Mesenteric fat pad (tissue), 1 donor: ENCODE measurements at places on chromosomes 3 and 15. TPM values are rescaled to one million over a fixed set of nuclear protein-coding genes. Genes with fewer than 3 reads are reported as not detected.

The POC1A gene
- 2.8 TPM for total RNA-seq

The GJD2 gene
- total RNA-seq, result not detected

The RTP1 gene
- total RNA-seq, result not detected

The A4GNT gene
- total RNA-seq, result not detected

- no peak for DNase-seq
Measured at GRCh38 chr3:135917076-135917475, 48.5 kb upstream of the PPP2R3A start.

DNA sequence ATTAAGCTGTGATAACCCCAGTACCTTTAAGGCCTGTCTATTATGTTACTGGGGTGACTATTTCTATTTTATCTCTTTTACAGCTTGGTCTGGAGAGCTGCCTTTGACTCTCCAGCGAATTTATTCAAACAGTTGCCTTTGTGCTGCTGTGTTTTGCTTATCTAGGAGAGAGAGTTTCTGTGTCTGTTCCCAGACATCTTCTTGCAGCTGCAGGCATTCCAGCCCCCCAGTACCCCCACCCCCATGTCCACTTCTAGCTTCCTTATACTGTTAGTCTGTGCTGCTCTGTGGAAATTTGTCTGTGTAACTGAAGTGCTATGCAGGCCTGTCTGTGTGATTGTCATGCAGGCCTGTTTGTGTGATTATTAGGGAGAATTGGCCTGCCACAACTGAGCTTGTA, 713.7 kb upstream of the SEMA6D start:
- DNase-seq, result no peak

GRCh38 chr15:72754096-72754495, 29.5 kb downstream of the ADPGK start:
- DNase-seq, result no peak

The DPPA2 gene
- not detected for total RNA-seq

DNA sequence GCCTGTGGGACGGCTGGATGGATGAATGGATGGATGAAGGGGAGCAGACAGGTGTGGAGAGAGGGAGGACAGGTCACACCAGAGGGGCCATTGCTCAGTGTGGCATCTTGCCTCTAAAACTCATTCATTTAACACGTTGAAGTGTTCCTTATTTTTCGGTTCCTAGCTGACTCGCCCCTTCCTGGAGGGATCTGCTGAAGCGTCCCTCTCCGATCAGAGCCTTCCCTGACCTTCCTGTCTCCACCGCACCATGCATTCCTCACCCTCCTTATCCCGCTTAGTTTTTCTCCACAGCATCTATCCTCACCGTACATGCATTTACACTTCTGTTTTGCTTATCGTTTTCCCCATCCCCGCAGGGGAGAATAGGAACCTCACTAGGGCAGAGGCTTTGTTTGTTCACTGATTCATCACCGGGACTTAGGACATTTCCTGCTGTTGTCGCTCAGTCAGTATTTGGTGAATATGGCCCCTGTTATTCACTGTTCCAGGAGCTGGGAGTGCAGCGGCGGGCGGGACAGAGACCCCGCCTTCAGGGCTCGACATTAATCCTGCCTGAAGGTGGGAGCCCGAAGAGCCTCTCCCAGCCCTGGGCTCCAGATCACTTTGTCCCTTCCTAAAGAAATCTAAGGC, 32.0 kb downstream of the FOXL2 start:
- no peak for DNase-seq

GRCh38 chr3:72270072-72270681, 485.2 kb upstream of the PROK2 start:
- no peak for DNase-seq

DNA sequence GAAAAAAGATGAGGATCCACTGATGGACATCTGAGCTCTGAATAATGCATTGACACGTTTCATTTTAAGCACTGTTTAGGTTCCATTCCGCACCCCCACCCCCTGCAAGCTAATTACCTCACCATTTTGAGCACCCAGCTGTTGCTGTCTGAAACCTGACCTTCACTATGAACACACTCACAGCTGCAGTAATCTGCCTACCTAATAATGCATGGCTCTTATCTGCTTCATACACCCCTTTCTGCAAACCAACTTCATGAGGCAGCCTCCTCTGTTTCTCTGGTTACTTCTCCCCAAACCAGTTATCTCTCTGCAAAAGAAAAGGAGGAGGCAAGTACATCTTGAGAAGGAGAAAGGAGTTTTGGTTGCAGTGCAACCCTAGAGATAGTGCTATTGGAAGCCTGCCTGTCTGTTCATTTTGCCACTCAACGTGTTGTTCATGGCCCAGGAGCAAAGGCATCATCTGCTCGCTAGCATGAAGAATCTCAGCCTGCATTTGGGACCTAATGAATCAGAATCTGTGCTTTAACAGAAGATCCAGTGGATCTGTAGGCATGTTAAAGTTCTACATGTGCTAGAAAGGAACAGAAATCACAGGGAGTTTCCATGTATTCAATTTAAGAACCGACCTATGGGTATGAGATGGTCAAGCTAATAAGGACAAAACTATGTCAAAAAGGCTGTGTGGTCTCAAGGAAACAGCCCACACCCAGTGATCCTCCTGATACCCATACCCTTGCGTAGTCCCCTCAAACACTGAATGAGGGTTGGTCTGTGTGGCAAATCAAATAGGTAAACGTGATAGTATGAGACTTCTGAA, 87.2 kb downstream of the MB21D2 start:
- DNase-seq, result no peak

DNA sequence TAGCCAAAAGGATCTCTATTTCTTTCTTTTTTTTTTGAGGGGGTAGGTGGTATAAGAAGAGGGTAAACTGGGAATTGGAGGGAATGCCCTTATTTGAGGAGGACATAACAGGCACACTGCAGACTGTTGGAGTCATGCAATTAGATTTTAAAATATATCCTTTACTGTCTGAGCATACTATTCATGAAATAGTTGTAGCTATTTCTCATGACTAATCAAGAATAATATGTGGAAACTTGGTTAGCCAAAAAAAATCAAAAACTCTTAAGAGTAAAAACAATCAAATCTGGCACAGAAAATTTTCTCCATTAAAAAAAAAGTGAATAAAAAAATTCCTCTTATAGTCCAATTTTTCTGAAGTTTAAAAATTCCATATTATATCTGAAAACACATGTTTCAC, 174.9 kb downstream of the SCAPER start:
- no peak for DNase-seq

The CADM2 gene
- total RNA-seq, result 17.3 TPM

The SMARCC1 gene
- total RNA-seq, result 46.1 TPM

The LDHAL6B gene
- not detected for total RNA-seq

DNA sequence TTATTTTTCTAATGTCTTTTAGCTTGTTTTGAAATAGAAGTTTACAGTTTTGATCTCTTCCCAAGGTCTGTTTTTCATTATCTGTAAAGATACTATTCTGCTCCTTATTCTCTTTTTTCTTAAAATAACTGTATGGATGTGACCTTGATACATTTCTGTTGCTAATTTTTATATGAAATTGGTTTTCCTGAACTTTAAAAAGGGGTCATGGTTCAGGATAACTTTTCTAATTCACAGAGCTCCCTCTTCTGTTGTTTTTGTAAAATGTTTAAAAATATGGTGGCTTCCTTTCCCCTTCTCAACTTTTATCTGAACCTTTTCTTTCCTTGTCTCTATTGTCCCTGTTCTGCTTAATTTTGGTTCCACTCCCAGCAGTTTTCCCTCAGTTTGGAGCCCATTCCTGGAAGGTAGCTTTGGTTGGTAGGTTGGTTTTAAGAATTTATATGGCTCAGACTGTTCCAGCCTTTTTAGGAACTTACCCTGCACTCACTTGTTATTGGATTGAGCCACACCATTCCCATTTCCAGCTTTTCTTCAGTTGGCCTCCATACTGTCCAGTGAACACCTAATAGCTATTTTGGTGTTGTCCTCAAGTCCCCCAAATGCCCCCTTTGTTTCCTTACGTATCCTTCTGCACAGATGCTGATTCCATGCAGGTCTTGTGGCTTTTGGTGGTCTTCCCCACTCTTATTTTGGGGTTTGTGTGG, 70.3 kb downstream of the SLMAP start:
- DNase-seq, result no peak

The ZNF80 gene
- total RNA-seq, result not detected

GRCh38 chr3:177306252-177306651, 109.0 kb upstream of the TBL1XR1 start:
- no peak for DNase-seq

- DNase-seq, result peak; percentile 64
Measured at GRCh38 chr3:138943724-138944653, 2.9 kb downstream of the FOXL2 start.

- no peak for DNase-seq
Measured at GRCh38 chr3:3689601-3690375, 109.4 kb upstream of the LRRN1 start.

The SLMAP gene
- 57.2 TPM for total RNA-seq

- peak; percentile 99 for DNase-seq
Measured at GRCh38 chr3:36993326-36994283, at the start of gene MLH1. MLH1 (plus strand) TSS chr3:36993518; CDS start chr3:36993548, 30 bp downstream.

The ANKRD34C gene
- total RNA-seq, result not detected

DNA sequence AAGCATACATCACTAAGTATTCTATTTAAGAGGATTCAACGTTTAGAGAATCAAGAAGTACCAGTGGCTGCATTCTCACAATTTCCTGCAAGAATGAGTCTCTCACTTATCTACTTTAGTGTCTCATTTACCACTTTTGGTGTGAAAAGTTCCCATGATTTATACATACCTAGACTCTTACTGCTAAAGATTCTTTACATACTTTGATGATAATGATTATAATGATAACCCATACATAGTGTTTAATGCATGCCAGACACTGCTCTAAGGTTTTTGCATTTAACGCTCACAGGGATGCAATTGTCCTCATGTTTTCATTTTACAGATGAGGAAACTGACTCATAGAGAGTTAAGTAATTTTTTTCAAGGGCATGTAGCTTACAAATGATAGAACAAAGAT, 133.6 kb downstream of the TMEM108 start:
- no peak for DNase-seq

The CHRFAM7A gene
- total RNA-seq, result 3.5 TPM

- no peak for DNase-seq
Measured at GRCh38 chr15:60905587-60905986, 323.5 kb downstream of the RORA start.

The GUCA1C gene
- not detected for total RNA-seq

DNA sequence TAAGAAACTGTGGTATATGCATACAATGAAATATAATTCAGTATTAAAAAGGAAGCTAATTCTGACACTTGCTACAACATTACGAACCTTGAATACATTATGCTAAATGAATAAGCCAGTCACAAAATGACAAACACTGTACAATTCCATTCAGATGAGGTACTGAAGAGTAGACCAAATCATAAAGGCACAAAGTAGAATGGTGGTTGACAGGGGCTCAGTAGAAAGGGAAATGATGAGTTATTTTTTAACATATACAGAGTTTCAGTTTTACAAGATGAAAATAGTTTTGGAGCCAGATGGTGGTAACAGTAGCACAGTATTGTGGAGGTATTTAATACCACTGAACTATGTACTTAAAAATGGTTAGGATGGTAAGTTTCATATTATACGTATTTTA, 254.6 kb upstream of the RBMS3 start:
- DNase-seq, result no peak

- no peak for DNase-seq
Measured at GRCh38 chr15:85615930-85616329, 178.8 kb downstream of the KLHL25 start.

DNA sequence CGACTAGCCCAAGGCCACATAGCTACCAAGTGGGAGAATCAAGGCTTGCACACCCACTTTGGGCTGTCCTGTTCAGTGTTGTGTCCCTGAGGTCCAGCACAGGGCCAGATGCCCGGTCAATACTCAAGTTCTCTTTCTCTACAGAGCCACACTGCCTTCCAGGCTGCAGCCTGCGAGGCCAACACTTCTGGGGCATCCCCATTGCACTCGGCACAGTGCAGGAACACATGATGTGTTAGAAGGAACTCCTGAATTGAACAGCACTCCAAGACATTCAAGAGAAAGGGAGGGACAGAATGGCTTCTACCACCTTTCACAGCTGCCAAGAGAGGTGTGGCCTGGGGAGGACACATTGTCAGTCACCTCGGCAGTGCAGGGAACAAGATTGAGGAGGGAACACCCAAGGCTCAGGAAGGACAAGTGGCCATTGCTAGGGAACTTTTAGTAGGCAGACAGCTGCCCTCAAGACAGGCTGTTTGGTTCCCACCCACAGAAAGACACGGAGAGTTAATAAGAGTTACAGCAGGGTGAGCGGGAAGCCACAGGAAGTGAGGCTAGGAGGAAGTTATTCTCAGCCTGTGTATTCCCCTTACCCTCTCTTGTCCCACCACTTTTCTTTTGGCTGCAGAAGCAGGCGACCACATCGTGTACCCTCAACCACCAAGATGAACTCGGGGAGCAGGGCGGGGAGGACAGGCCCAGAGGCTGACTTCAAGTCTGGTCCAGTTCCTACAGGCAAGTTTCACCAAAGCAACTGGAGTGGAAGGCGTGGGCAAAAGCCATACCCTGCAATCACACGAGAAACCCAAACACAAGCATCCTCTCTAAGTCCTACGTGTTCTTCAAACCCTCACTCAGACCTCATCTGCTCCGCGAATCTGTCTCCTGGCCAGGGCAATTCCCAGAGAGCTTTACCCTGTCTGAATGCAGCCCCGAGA, 69.4 kb downstream of the SRGAP3 start:
- DNase-seq, result no peak

GRCh38 chr3:193833592-193833991, 240.6 kb downstream of the OPA1 start:
- no peak for DNase-seq

DNA sequence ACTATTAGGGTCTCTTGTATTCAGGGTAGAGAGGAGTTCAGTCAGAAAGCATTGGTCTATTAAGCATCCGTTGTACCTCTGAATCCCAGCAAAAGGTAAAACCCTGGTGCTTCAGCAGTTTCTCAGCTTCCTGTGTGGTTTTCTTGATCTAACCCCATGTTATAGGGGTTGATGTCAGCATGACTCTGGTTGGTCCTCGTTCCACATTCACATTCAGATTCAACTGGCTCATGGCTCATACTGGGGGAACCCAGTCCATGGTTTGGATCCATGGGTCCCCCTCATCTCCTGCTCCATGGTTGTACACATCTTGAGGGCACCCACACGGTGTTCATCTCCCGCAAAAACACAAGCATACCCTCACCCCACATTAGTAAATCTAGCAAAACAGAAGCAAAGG, 47.7 kb upstream of the C2CD4B start:
- no peak for DNase-seq

The CHRNB4 gene
- not detected for total RNA-seq

DNA sequence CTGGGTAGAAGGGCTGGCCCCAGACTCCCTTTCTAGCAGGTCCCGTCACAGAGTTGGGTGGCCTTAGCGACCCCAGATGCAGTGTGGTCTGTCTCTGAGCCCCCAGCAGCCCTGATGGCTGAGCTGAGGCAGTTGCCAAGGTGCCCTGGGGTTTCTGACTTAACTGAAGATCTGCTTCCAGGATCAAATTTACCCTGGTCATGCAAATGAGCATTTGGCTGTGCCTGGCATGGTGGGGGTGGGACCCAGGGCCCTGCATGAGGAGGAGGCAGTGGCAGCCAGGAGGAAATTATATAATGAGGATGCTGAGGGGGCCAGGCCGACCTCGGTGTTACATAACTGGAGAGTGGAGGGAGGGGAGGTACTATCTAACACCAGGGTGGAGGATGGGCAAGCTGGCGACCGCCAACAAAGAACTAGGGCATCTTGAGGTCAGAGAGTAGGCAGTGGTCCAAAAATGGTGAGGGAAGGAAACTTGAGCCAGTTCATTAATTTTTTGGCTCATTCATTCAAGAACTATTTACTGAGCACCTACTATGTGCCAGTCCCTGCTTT, 16.4 kb downstream of the PLEKHO2 start:
- DNase-seq, result no peak

The UNC13C gene
- not detected for total RNA-seq

The VPS13C gene
- total RNA-seq, result 66.7 TPM
